Activated naive CD8-positive, alpha-beta T cell treated with anti-CD3 and anti-CD28 coated beads, Interleukin-2, amount 50 U/mL, for 24 hours (primary cell): ENCODE measurements at places on chromosomes 3 and 15.
A peak's percentile ranks its signal among the peaks of the same experiment; 100 is the strongest.

DNA sequence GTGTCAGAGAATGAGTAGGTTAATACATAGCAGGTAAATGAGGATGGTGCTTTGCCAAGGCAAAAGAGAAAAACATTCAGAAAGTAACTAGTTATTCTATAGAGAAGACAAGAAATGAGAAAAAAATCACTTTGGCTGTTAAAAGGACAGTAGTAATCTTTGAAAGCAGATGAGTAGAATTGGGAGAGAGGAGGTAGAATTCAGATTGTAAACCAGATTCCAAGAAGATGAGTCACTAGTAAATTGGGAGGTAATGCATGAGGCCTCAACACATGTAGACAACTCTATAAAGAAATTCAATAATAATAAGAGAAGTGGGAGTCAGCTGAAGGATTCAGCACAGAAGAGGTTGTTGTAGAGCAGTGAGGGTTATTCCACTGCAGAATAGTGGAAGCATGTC lies 81.4 kb downstream of the MBNL1 start:
- peaks cover 47% of the 10 kb centered on the region for H3K4me1 ChIP-seq
- H3K27me3 ChIP-seq: no peaks in the 10 kb centered on the region

DNA sequence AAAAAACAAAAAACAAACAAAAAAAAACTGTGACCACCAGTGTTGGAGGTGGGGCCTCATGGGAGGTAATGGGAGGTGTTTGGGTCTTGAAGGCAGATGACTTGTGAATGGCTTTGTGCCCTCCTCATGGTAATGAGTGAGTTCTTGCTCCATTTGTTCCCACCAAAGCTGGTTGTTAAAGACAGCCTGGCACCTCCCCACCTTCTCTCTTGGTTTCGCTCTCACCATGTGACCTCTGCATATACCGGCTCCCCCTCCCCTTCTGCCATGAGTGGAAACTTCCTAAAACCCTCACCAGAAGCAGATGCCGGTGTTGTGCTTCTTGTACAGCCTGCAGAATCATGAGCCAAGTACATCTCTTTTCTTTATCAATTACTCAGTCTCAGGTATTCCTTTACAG lies 61.5 kb upstream of the ATP11B start:
- no peak overlapping the region for H3K4me3 ChIP-seq
- H3K36me3 ChIP-seq: no peaks in the 10 kb centered on the region
- peaks cover 5% of the 10 kb centered on the region for H3K27me3 ChIP-seq
- DNase-seq: no peak
- H3K27ac ChIP-seq: no peak overlapping the region
- H3K4me1 ChIP-seq: peaks cover 8% of the 10 kb centered on the region

DNA sequence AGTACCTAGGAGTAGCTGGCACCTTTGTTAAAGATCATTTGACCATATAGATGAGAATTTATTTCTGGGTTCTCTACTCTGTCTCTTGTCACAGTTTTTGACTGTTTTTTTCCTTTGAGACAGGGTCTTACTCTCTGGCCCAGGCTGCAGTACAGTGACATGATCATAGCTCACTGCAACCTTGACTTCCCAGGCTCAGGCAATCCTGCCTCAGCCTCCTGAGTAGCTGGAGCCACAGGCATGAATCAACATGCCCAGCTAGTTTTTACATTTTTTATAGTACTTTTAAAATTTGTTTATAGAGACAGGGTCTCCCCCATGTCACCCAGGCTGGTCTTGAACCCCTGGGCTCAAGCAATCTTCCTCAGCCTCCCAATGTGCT lies 45.0 kb downstream of the BCL2L10 start:
- H3K4me3 ChIP-seq: no peak overlapping the region
- peaks cover 21% of the 10 kb centered on the region for H3K36me3 ChIP-seq
- DNase-seq: no peak
- H3K27me3 ChIP-seq: no peaks in the 10 kb centered on the region

GRCh38 chr15:74780523-74781430 lies 1.1 kb upstream of the CSK start:
- H3K27ac ChIP-seq: peak overlapping the region; percentile 99
- H3K27me3 ChIP-seq: no peaks in the 10 kb centered on the region
- peak overlapping the region; percentile 84 for H3K4me3 ChIP-seq
- H3K36me3 ChIP-seq: peaks cover 26% of the 10 kb centered on the region
- DNase-seq: peak; percentile 56

DNA sequence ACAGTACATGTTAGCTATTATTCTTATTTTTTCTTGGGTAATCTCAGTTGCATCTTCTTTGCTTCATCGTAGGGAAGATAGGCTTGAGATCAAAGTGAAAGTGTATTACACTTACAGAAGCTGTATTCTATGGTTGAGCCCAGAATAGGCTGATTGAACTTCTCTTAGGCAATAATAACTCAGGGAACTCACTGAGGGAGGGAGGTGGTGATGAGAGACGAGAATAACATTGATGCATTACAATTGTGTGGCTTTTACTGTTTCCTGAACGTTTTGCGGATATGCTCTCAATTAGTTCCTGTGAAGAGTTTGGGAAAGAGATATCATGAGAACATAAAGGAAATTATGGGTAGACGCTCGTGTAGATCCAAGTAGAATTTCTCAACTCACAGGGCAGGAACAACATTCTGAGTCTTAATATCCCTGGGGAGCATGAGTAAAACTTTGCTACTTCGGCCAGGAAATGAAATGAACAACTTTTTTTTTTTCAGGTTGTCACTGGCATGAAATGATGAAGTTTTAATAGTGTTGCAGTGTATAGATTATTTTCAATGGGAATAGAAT lies 302.2 kb downstream of the TUSC7 start:
- H3K4me1 ChIP-seq: no peaks in the 10 kb centered on the region
- peaks cover 1% of the 10 kb centered on the region for H3K27me3 ChIP-seq
- H3K27ac ChIP-seq: no peak overlapping the region
- DNase-seq: no peak

DNA sequence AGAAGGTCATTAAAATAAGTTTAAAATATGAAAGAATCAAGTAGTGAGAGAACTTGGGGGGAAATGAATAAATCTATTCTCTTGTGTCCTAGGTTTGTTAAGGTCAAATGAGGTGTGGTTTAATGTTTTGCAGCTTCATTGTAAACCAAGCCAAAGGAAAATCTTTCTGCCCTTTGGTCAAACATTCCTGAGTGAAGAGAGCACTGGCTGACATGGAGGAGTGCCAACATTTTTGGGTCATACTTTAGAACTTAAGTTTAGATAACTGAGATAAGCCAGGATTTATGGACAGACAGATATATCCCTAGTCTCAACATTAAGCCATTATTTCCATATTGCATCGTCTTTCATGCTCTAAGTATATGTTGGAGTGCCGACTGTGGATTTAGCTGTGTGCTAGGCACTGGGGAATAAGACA lies 66.4 kb downstream of the PTPRG start:
- no peaks in the 10 kb centered on the region for H3K36me3 ChIP-seq
- H3K27ac ChIP-seq: no peak overlapping the region
- no peak overlapping the region for H3K4me3 ChIP-seq
- H3K4me1 ChIP-seq: no peaks in the 10 kb centered on the region

DNA sequence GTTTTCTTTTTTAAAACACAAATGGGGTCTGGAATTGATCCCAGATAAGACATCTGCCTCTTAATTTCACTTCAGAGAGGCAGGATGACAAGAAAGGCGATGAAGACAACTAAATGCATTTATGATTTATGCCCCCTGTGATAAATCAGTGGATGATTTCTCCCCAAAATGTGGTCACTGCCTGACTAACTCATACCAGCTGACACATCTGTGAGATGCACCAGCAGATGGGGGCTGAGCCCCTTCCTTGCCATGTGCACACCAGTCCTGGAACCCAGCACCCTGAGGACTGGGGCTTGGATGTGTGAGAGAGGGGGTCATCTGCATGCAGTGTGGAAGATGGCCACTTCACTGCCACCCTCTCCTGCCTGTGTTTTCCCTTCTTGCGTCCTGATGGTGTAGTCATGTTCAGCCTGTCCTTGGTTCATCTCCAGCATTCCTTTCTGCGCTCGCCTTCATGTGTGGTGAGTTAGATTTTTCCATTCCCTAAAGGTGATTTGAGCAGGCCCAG lies 264.3 kb downstream of the LRTM1 start:
- no peaks in the 10 kb centered on the region for H3K4me1 ChIP-seq
- H3K27ac ChIP-seq: no peak overlapping the region
- H3K36me3 ChIP-seq: no peaks in the 10 kb centered on the region
- no peak overlapping the region for H3K4me3 ChIP-seq
- no peak for DNase-seq

DNA sequence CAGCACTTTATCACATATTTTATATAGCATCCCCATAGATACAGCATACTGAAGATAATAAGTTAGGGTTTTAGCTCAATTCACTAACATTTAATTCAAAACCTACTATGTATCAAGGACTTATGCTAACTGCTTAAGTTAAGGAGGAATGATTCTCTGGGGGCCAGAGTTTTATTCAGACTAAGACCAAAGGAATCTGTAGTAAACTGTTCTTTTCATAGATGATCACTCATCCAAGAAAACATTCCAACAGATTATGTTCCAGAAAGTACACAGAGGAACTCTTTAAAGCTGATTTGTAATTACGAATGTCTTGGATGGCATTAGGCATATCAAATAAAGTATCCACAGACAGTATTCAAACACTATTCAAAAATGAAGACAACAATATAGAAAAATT lies 226.4 kb downstream of the SCAPER start:
- DNase-seq: no peak
- H3K27ac ChIP-seq: no peak overlapping the region
- H3K36me3 ChIP-seq: peaks cover 11% of the 10 kb centered on the region
- H3K27me3 ChIP-seq: no peaks in the 10 kb centered on the region

DNA sequence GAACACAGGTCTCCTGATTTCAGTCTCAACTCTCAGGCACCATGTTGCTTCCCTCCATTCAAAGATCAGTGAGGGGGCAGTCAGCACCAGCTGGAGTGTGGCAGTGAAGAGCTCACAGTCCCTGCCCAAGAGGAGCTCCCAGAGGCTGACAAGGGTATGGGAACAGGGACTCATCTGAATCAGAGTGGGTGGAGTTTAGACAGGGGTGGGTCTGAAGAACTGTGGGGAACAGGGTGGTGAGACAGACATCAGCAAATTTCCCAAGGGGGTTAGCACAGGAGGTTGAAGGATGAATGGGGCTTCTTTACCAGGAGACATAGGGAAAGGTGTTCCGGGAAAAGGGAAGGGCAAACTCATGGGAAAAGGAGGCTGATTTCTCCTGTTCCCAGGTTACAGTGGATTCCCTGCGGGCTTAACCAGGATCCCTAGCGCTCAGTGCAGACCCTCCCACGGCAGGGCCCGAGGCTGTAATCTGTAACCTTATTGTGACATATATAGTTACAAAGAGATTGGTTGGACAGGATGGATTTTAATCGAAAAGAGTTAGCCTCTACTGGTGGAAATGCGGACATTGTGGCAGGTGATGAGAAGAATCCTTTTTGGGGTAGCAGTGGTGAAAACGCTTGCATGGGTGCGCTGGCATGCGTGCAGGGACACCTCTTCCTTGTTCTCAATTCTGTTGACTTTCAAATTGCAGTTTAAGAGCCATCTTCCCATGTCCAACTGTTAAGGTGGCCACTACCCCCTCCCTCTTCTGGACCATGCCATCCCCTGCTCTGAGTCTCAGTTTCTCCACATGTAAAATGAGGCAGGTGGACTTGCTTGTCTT lies 160.3 kb downstream of the SMAD6 start:
- H3K4me3 ChIP-seq: no peak overlapping the region
- H3K27ac ChIP-seq: no peak overlapping the region
- H3K36me3 ChIP-seq: no peaks in the 10 kb centered on the region
- peaks cover 14% of the 10 kb centered on the region for H3K4me1 ChIP-seq

DNA sequence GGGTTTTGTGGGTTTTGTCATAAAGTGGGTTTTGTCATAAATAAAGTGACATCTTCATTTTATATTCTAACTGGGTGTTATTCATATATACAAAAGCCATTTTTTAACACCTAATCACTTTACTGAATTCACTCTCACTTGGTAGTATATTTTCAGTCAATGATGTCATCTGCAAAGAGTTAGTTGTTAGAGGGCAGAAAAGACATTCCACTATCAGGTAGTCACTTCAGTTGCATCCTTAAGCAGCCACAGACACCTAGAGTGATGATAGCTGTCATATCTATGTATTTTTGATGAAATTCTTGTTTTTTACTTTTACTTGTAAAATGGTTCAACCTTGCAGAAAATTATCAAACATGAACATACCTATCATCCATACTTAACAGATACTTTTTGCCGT lies 89.0 kb downstream of the DHX36 start:
- no peak overlapping the region for H3K27ac ChIP-seq
- peaks cover 33% of the 10 kb centered on the region for H3K27me3 ChIP-seq
- no peak overlapping the region for H3K4me3 ChIP-seq

DNA sequence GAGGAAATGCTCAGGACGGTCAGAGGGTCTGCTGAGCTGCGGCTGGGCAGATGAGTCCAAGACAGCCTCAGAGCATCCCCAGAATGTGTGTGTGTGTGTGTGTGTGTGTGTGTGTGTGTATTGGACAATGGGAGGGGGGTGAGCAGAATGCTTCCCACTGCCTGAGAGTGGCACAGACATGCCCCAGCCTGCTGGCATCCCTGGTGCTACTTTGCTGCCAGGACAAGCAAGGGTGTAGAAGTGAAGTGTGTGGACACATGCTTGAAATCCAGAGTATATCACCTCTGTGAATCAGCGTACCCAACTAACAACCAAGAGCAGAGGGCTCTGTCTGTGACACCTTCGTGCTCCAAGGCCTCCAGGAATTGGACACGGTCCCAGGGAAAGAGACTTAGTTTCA lies 76.3 kb downstream of the SLC9A9 start:
- no peaks in the 10 kb centered on the region for H3K27me3 ChIP-seq
- H3K4me1 ChIP-seq: no peaks in the 10 kb centered on the region
- H3K27ac ChIP-seq: no peak overlapping the region
- DNase-seq: no peak
- no peaks in the 10 kb centered on the region for H3K36me3 ChIP-seq
- no peak overlapping the region for H3K4me3 ChIP-seq

DNA sequence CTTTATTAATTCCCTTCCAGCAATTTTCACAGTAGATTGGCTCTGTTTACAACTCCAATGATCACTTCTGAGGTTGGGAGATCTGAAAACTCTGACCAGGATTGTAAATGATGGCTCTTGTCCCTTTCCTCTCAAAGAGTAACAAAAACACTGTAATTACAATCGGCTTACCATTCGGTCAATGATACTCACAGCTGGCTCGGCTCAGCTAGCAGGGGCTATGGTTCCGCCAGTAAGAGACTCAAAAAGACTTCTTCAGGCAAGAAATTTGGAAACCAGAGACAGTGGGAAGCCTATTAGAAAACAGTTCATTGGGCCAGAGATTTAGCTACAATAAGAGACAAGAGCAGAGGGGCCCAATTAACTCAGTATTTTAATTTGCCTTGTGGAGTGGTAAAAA lies 96.6 kb downstream of the LRRC3B start:
- H3K27ac ChIP-seq: no peak overlapping the region
- H3K4me1 ChIP-seq: no peaks in the 10 kb centered on the region
- no peaks in the 10 kb centered on the region for H3K27me3 ChIP-seq

- peak overlapping the region; percentile 88 for H3K27ac ChIP-seq
- H3K4me3 ChIP-seq: peak overlapping the region; percentile 94
- H3K27me3 ChIP-seq: no peaks in the 10 kb centered on the region
- H3K36me3 ChIP-seq: peaks cover 20% of the 10 kb centered on the region
- DNase-seq: peak; percentile 51
Measured at GRCh38 chr3:136862617-136863322, 762 bp downstream of the NCK1 start.

- no peaks in the 10 kb centered on the region for H3K36me3 ChIP-seq
- peak overlapping the region; percentile 90 for H3K4me3 ChIP-seq
- H3K27me3 ChIP-seq: no peaks in the 10 kb centered on the region
- H3K4me1 ChIP-seq: peaks cover 22% of the 10 kb centered on the region
- DNase-seq: no peak
- H3K27ac ChIP-seq: peak overlapping the region; percentile 93
Measured at GRCh38 chr3:4467522-4467867, 426 bp upstream of the SUMF1 start.
